Prostate gland (tissue), 2 donors: ENCODE measurements at places on chromosomes 3 and 15. TPM values are rescaled to one million over a fixed set of nuclear protein-coding genes. Genes with fewer than 3 reads are reported as not detected.

Gene EIF4E3
- 19.2 TPM for total RNA-seq

Gene ACTC1
- 9.6 TPM for total RNA-seq

Gene PCOLCE2
- total RNA-seq, result 14.2 TPM

Gene PARL
- 31.5 TPM for total RNA-seq

Gene MORC1
- total RNA-seq, result not detected

Gene PCSK6
- total RNA-seq, result 84.1 TPM

Gene AHSG
- total RNA-seq, result not detected

Gene ADAMTS9
- 31.0 TPM for total RNA-seq

Gene CFAP20DC
- 0.36 TPM for total RNA-seq

Gene THRB
- total RNA-seq, result 39.6 TPM

Gene NRG4
- total RNA-seq, result 94.6 TPM

- no peak overlapping the region for H3K27ac ChIP-seq
- H3K4me3 ChIP-seq, result no peak overlapping the region
- H3K27me3 ChIP-seq, result no peaks in the 10 kb centered on the region
These were observed 20.9 kb downstream of the SPPL2A start for GRCh38 chr15:50744601-50745000.

- DNase-seq, result no peak
- H3K27ac ChIP-seq, result no peak overlapping the region
- H3K27me3 ChIP-seq, result no peaks in the 10 kb centered on the region
- no peak overlapping the region for H3K4me3 ChIP-seq
- no peaks in the 10 kb centered on the region for H3K36me3 ChIP-seq
These were observed 57.8 kb downstream of the WNT7A start for GRCh38 chr3:13822042-13822441.

DNA sequence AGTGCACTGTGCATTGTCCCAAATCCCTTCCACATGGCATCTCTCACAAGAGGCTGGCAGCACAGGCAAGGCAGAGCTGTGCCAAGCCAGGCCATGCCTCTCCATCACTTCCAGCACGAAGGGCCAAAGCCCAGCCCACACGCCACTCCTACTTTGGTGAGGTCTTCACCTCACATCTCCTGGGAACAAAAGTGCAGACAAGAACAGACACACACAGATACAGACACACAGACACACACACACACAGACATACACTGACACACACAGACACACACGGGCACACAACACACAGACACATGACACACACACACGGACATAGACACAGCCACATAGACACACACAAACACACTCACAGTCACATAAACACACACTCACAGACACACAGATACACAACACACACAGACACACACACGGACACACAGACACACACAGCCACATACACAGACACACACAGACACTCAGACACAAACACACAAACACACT lies 233.3 kb downstream of the UACA start:
- no peaks in the 10 kb centered on the region for H3K36me3 ChIP-seq
- no peak for DNase-seq
- H3K4me1 ChIP-seq, result no peaks in the 10 kb centered on the region
- H3K4me3 ChIP-seq, result no peak overlapping the region
- H3K27ac ChIP-seq, result no peak overlapping the region
- no peaks in the 10 kb centered on the region for H3K27me3 ChIP-seq

GRCh38 chr3:194049394-194049793 lies 86.6 kb upstream of the HES1 start:
- H3K27me3 ChIP-seq, result no peaks in the 10 kb centered on the region
- no peak for DNase-seq
- H3K4me1 ChIP-seq, result no peaks in the 10 kb centered on the region
- H3K4me3 ChIP-seq, result no peak overlapping the region

DNA sequence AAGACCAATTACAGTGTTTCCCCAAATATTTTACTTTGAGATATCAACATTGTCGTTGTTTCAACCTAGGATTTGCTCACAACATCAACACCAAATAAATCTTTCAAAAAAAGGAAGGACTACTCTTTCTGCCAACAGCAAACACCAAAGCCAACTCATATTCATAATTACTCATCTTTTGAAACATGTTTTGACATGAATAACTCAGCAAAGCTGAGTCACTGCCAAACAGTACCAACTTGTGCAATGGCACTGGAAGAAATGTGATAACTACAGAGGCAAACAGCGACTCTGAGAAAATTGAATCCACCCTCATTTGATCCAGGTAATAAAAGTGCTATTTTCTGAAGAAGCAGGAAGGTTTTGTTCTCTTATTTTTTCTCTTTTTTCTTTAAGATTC lies 67.2 kb downstream of the PEX5L start:
- no peak for DNase-seq
- no peaks in the 10 kb centered on the region for H3K4me1 ChIP-seq
- no peak overlapping the region for H3K4me3 ChIP-seq
- H3K27me3 ChIP-seq, result peaks cover 3% of the 10 kb centered on the region

DNA sequence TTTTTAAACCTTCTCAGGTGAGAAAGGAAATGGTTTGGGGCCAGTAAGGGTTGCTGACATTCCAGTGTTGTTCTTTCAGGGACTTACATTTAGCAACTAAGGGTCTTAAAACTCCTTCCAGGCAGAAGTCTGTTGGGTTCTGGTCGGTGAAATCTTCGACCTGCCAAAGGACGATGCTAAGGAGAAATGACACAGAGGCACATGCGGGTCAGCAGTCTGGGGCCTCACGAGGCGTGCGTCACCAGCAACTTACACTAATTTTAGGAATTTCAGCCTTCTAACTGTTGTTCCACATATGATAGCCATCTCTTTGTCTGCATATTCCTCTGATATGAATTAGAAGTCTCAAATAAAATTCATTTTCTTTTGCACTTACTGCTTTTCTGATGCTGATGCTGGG lies 64.1 kb upstream of the TMEM108 start:
- H3K36me3 ChIP-seq, result no peaks in the 10 kb centered on the region
- DNase-seq, result no peak
- H3K27ac ChIP-seq, result no peak overlapping the region

- H3K4me1 ChIP-seq, result no peaks in the 10 kb centered on the region
- no peak overlapping the region for H3K27ac ChIP-seq
- H3K36me3 ChIP-seq, result no peaks in the 10 kb centered on the region
- no peak overlapping the region for H3K4me3 ChIP-seq
- H3K27me3 ChIP-seq, result no peaks in the 10 kb centered on the region
These were observed 33.4 kb downstream of the POC1A start for GRCh38 chr3:52120556-52121463.

GRCh38 chr3:147216143-147216673 lies 190.1 kb downstream of the ZIC4 start:
- no peak overlapping the region for H3K4me3 ChIP-seq
- H3K27me3 ChIP-seq, result no peaks in the 10 kb centered on the region
- H3K4me1 ChIP-seq, result no peaks in the 10 kb centered on the region
- DNase-seq, result no peak
- no peaks in the 10 kb centered on the region for H3K36me3 ChIP-seq

DNA sequence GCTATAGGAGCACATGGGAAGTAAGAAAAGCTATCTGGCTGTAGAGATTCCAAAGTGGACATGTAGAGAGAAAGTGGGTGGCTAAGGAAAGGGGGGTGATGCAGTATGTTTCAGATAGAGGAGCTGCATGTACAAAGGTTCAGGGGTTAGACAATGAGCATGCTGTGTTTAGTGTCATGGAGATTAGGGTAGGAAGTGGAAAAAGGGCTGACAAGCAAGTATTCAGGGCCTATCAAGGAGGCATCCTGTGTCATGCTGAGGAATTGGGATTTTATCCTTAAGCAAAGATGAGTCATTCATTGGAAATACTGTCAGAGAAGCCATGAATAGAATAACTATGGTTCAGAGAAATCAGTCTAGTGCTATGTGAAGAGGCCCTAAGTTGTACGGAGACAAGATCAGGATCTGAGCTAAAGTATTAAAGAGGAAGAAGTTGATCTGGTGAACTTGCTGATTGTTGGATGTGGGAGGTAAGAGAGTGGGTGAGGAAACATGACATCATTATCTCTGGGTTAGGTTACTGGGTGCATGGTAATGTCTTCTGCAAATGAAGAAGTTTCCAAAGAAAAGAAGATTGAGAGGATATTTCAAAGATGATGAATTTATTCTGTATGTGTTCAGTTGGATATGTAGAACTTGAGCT lies 176.7 kb upstream of the GOLIM4 start:
- DNase-seq, result no peak
- no peak overlapping the region for H3K27ac ChIP-seq
- no peaks in the 10 kb centered on the region for H3K27me3 ChIP-seq
- H3K4me1 ChIP-seq, result no peaks in the 10 kb centered on the region
- H3K4me3 ChIP-seq, result no peak overlapping the region
- no peaks in the 10 kb centered on the region for H3K36me3 ChIP-seq

- H3K36me3 ChIP-seq, result no peaks in the 10 kb centered on the region
- peaks cover 5% of the 10 kb centered on the region for H3K4me1 ChIP-seq
- H3K27me3 ChIP-seq, result no peaks in the 10 kb centered on the region
- H3K4me3 ChIP-seq, result no peak overlapping the region
- H3K27ac ChIP-seq, result no peak overlapping the region
These were observed 22.5 kb downstream of the ALS2CL start for GRCh38 chr3:46670891-46671427.

GRCh38 chr3:127673191-127674100 lies 694 bp downstream of the ABTB1 start:
- no peaks in the 10 kb centered on the region for H3K4me1 ChIP-seq
- H3K4me3 ChIP-seq, result peak overlapping the region; percentile 86
- DNase-seq, result no peak
- peaks cover 8% of the 10 kb centered on the region for H3K36me3 ChIP-seq

DNA sequence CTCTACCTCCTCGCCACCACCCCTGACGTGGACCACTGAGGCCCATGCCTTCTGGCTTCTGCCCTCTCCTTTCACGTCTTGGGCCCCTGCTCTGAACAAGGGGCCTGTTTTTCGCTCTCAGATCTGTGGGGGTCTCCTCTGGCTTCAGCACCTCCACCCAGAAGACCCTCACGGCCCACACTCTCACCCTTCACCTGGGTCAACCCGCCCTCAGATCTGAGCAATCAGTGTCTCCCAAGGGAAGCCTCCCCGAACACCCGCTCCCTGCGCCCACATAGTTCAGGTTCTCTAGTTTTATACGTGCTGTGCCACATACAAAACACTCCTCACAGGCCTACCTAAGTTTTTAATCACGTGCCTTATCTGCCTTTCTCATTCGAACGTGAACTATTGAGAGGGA lies 48.2 kb upstream of the SMAD6 start:
- no peak overlapping the region for H3K4me3 ChIP-seq
- H3K36me3 ChIP-seq, result no peaks in the 10 kb centered on the region
- no peaks in the 10 kb centered on the region for H3K27me3 ChIP-seq
- peak; percentile 20 for DNase-seq

- no peak for DNase-seq
- no peaks in the 10 kb centered on the region for H3K4me1 ChIP-seq
- no peaks in the 10 kb centered on the region for H3K36me3 ChIP-seq
- H3K27me3 ChIP-seq, result no peaks in the 10 kb centered on the region
- peak overlapping the region; percentile 33 for H3K4me3 ChIP-seq
- no peak overlapping the region for H3K27ac ChIP-seq
These were observed 152.9 kb upstream of the GOLIM4 start for GRCh38 chr3:168248383-168249204.

DNA sequence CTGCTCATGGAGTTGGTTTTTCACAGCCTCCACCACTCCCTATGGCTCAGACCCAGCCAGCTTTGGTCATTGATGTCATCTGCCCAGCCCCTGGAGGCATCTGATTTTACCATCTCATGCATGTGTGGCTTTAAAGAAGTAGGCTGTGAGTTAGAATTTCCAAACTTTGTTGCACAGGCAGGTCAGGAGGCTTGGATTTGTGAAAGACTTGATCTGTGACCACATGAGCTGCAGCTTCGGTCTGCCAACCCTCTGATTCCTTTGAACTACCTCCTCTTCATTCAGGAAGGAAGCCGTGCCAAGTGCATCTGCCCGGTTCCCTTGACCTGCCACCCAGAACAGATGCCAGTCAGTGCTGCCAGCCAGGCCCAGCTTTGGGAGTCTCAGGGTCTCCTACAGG lies 9.2 kb downstream of the CTXND1 start:
- H3K36me3 ChIP-seq, result no peaks in the 10 kb centered on the region
- no peak overlapping the region for H3K27ac ChIP-seq
- H3K4me1 ChIP-seq, result no peaks in the 10 kb centered on the region

DNA sequence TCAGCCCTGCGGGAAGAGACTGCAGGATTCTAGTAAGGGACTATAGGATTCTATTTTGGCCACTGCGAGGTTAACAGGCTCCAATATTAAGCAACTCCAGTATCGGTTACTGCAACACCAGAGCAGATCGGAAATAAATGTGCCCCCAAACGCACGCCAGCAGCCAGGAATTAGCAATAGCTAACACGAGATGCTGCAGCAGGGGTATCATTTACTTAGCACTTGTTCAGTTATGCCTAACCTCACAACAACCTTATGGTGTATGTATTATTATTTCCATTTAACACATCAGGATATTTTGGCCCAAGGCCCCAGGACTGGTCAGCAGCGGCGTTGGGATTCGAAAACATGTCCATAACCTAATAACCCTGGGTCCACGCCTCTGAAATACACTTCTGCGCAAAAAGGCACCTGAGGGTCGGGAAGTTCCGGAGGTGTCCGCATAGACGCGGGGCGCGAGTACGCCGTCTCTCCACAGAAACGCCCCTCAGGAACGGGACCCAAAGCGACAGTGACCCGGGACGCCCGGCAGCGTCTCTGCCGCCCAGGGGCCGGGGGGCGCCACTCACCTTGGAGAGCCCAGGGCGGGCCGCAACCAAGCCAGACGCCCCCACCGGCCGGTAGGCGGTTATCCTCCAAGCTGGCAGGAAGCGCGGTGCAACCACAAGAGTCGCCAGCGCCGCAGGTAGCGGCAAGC lies 681 bp downstream of the PIK3CB start:
- peak; percentile 19 for DNase-seq
- no peaks in the 10 kb centered on the region for H3K4me1 ChIP-seq
- H3K36me3 ChIP-seq, result no peaks in the 10 kb centered on the region
- peak overlapping the region; percentile 97 for H3K4me3 ChIP-seq
- peak overlapping the region; percentile 86 for H3K27ac ChIP-seq

DNA sequence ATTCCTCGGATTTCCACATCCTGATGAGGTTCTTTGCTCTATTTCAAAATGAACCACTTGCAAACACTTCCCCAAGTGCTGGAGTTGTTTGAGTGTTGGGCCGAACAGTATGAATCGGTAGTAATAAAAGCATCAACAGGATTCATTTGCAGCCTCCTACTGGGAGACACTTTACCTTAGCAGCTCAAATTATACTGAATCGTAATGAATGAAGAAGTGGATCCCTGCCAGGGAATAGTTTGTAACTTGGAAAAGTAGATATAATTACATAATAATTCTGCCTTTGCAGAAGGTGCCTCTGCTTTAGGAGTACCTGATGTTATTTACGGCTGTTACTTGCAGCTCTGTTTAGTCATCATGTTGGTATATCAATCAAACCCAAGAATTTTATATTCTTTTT lies 669.1 kb downstream of the CADM2 start:
- no peak overlapping the region for H3K27ac ChIP-seq
- no peaks in the 10 kb centered on the region for H3K27me3 ChIP-seq
- H3K36me3 ChIP-seq, result no peaks in the 10 kb centered on the region
- H3K4me1 ChIP-seq, result no peaks in the 10 kb centered on the region

- H3K36me3 ChIP-seq, result no peaks in the 10 kb centered on the region
- no peak overlapping the region for H3K27ac ChIP-seq
- H3K27me3 ChIP-seq, result no peaks in the 10 kb centered on the region
- no peak overlapping the region for H3K4me3 ChIP-seq
These were observed 96.1 kb upstream of the CTNNB1 start for GRCh38 chr3:41103200-41103599.

- H3K4me3 ChIP-seq, result no peak overlapping the region
- H3K27me3 ChIP-seq, result no peaks in the 10 kb centered on the region
- no peaks in the 10 kb centered on the region for H3K4me1 ChIP-seq
These were observed 13.6 kb upstream of the NFKBIZ start for GRCh38 chr3:101835676-101836075.

- H3K27me3 ChIP-seq, result no peaks in the 10 kb centered on the region
- H3K27ac ChIP-seq, result no peak overlapping the region
- DNase-seq, result no peak
- H3K36me3 ChIP-seq, result no peaks in the 10 kb centered on the region
These were observed 325.4 kb upstream of the AGTR1 start for GRCh38 chr3:148372206-148372875.
